HFFc6 (cell line): ENCODE measurements at places on chromosomes 12 and 14.

GRCh38 chr14:97705976-97706375 is 908.8 kb downstream of the VRK1 start:
- no peaks in the 10 kb centered on the region for H3K27me3 ChIP-seq
- H3K4me3 ChIP-seq = no peak overlapping the region
- peaks cover 4% of the 10 kb centered on the region; the same call in 1 of the 2 replicates for H3K36me3 ChIP-seq
- no peaks in the 10 kb centered on the region for H3K4me1 ChIP-seq
- H3K27ac ChIP-seq = no peak overlapping the region

DNA sequence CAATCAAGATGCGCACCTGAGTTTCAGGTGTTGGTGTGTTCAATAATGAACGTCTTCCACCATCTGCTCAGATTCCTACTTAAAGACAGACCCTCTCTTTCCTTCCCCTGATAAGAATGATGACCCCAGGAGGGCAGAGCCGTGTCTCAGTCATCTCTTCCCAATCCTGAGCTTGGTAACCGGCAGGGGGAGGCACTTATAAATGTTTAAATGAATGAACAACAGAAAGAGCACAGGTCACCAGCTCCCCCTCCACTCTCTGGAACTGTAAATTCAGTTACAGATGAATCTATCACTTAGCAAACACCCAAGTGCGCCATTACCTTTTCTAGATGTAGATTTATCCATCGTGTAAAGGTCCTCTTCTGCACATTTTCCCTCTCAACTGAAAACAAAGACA is 72.4 kb upstream of the DICER1 start:
- H3K4me3 ChIP-seq = no peak overlapping the region
- no peak for DNase-seq
- no peak overlapping the region for H3K27ac ChIP-seq
- peaks cover 2% of the 10 kb centered on the region for H3K27me3 ChIP-seq

DNA sequence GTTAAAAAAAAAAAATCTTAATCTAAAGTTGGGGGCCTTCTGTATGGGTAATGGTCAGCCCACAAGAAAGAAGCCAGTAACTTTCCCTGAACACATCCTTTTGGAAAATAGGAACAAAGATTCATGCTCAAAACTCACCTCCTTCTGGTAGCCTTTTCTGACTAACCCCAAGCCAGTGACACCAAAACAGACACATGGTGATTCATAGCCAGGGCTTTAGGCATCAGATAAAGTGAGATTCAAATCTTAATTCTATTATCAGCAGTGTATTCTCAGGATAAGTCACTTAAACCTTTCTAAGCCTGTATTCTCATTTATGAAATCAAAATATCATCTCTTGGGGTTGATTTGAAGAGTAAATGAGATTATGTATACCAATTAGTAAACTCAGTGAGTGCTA is 4.9 kb downstream of the ATP5MC2 start:
- peaks cover 42% of the 10 kb centered on the region for H3K36me3 ChIP-seq
- H3K4me3 ChIP-seq = no peak overlapping the region
- H3K27ac ChIP-seq = 0 out of 2 replicates have a peak overlapping the region, but pooled peaks have one; percentile 42
- DNase-seq = peak; percentile 14

GRCh38 chr12:125470838-125471783 is 405.9 kb downstream of the AACS start:
- DNase-seq = no peak
- no peaks in the 10 kb centered on the region for H3K4me1 ChIP-seq
- peaks cover 10% of the 10 kb centered on the region for H3K36me3 ChIP-seq
- H3K27ac ChIP-seq = no peak overlapping the region
- H3K4me3 ChIP-seq = no peak overlapping the region

GRCh38 chr14:104553166-104554087 is 26.1 kb upstream of the C14orf180 start:
- no peak for DNase-seq
- H3K27me3 ChIP-seq = peaks cover 29% of the 10 kb centered on the region
- no peaks in the 10 kb centered on the region for H3K36me3 ChIP-seq
- no peak overlapping the region for H3K4me3 ChIP-seq
- H3K4me1 ChIP-seq = no peaks in the 10 kb centered on the region

DNA sequence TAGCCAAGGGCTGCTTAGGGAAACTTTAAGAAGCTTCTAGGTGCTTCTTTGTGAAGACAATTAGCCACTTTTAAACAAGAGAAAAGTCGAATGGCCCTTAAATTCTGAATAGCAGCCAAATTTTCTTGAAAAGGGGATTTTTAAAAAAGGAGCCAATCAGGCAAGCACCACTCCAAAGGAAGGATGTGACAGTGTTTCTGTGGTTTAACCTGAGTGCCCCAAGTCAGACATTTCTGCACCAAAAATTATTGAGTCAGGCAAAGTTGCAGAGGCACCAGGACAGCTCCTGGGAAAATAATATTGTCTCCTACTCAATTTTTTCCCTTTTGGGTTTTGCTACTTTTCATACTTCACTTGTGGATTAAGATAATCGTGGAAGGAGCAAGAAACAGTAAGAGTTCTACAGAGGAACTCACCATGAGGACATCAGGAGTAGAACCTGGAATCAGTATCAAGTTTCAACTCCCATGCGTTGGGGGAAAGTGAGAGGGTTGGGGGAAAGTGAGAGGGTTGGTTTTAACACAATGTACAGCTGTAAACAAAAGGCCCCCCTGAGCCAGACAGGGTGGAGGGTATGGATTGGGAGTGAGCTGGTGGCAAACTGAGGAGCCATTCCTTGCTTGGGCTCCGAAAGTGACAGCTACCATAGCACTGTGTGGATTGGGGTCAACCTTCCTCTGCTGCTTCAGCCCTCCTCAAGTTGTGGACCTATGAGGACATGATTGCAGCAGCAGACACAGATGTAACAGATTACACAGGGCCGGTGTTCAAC is 90.8 kb downstream of the SLC38A1 start:
- H3K27me3 ChIP-seq = peaks cover 4% of the 10 kb centered on the region
- H3K4me1 ChIP-seq = no peaks in the 10 kb centered on the region
- no peak for DNase-seq
- H3K36me3 ChIP-seq = no peaks in the 10 kb centered on the region
- H3K4me3 ChIP-seq = no peak overlapping the region

- no peak for DNase-seq
- H3K4me1 ChIP-seq = no peaks in the 10 kb centered on the region
- no peak overlapping the region for H3K4me3 ChIP-seq
Observed at GRCh38 chr12:65045269-65045668, 75.8 kb downstream of the WIF1 start.

- H3K36me3 ChIP-seq = peaks cover 35% of the 10 kb centered on the region
- peak overlapping the region; percentile 99 for H3K27ac ChIP-seq
- peak; percentile 28 for DNase-seq
Observed at GRCh38 chr14:59484639-59485175, 390 bp downstream of the JKAMP start.

GRCh38 chr12:125651625-125652024 is 586.4 kb downstream of the AACS start:
- no peak overlapping the region for H3K4me3 ChIP-seq
- H3K36me3 ChIP-seq = 0 out of 2 replicates have a peak, but pooled peaks cover 4% of the 10 kb centered on the region
- no peak for DNase-seq
- H3K27me3 ChIP-seq = no peaks in the 10 kb centered on the region
- H3K4me1 ChIP-seq = no peaks in the 10 kb centered on the region
- H3K27ac ChIP-seq = no peak overlapping the region

- H3K4me1 ChIP-seq = peaks cover 7% of the 10 kb centered on the region
- H3K36me3 ChIP-seq = no peaks in the 10 kb centered on the region
- no peaks in the 10 kb centered on the region; the same call in 1 of the 2 replicates for H3K27me3 ChIP-seq
- no peak overlapping the region; the same call in 1 of the 2 replicates for H3K4me3 ChIP-seq
- no peak overlapping the region for H3K27ac ChIP-seq
Observed at GRCh38 chr12:101455685-101456084, 19.5 kb upstream of the SPIC start.

- peak overlapping the region; percentile 66 for H3K27ac ChIP-seq
- no peak for DNase-seq
- peaks cover 4% of the 10 kb centered on the region; the same call in 1 of the 2 replicates for H3K36me3 ChIP-seq
- peaks cover 40% of the 10 kb centered on the region for H3K4me1 ChIP-seq
- peaks cover 2% of the 10 kb centered on the region; the same call in 1 of the 2 replicates for H3K27me3 ChIP-seq
Observed at GRCh38 chr12:124537525-124538193, 29.8 kb downstream of the NCOR2 start.

DNA sequence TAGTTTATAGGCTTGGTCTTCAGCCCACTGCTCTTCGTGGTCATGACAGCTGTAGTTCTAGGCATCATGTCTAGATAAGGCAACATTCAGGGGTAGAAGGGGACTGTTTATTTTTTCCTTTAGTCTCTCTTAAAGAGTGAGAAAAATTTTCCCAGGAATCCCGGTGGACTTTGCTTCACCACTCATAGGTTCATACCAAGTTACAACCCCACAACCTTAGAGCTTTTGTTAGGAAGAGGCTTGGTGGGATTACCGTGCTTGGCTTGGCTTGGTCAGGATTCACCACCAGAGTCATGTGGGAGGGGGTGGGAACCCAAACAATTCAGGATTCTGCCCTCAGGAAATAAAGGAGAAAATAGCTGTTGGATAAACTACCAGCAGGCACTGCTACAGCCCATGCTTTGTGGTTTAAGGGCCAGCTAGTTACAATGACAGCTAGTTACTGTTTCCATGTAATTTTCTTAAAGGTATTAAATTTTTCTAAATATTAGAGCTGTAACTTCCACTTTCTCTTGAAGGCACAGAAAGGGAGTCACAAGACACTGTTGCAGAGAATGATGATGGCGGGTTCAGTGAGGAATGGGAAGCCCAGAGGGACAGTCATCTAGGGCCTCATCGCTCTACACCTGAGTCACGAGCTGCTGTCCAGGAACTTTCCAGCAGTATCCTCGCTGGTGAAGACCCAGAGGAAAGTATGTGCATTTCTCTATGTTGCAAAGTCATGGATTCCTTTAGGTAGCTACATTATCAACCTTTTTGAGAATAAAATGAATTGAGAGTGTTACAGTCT is 25.9 kb upstream of the PAPLN start:
- no peak overlapping the region for H3K4me3 ChIP-seq
- peaks cover 20% of the 10 kb centered on the region for H3K4me1 ChIP-seq
- no peak overlapping the region for H3K27ac ChIP-seq
- DNase-seq = no peak
- H3K27me3 ChIP-seq = no peaks in the 10 kb centered on the region

DNA sequence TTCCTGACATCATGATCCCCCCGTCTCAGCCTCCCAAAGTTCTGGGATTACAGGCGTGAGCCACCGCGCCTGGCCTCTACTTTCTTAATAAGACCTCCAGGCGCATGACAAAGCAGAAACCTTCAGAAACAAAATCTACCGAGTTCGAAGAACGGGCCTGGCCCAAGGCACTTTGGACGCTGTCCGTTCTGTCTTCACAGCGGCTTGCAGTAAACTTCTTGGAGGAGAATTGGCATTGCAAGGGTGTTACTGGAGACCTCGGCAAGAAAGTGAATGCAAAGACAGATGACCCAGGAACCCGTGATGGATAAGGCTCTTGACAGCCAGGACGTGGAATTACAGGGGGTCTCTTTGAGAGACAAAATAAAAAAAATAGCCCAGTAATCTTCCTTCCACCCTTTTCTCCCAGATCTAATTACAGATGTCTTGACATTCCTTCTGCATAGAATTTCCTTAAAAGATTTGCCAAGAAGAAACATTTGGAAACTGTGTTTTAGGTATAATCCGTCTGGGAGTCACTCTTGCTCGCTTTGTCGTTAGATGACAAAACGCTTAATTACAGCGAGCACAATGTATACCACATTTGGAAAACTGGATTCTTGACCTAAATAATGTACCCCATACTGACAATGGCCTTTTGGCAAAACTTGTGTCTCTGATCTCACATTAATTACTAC is 83.2 kb upstream of the TBX3 start:
- H3K4me1 ChIP-seq = peaks cover 28% of the 10 kb centered on the region
- no peak for DNase-seq
- H3K27ac ChIP-seq = peak overlapping the region; percentile 65; the same call in 1 of the 2 replicates

DNA sequence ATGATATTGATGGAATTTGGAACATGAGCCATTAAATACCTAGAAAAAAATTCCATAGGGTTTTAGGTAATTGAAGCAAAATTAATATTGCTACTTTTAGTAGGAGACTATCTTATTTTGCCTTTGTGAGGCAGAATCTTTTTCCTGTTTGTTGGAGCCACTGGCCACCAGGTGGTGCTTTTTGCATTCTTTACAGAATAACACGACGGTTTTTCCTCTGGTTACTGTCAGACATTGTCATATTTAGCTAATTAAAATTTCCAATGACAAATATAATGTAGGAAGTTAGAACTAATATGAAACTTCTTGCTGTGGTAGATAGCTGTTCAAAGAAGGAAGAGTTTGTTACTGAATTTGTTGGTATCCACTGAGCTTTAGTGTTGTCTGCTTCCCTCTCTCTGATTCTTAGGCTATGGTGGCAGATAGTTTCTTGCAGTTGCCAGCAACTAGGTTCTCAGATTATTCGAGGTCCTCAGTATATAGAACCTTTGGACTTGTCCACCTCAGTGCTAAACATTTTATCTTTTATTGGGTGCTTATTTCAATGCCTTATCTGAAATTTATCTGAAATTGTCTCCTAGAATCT is 25.7 kb downstream of the RAB21 start:
- no peaks in the 10 kb centered on the region; the same call in 1 of the 2 replicates for H3K27me3 ChIP-seq
- H3K4me1 ChIP-seq = peaks cover 6% of the 10 kb centered on the region
- peaks cover 6% of the 10 kb centered on the region; the same call in 1 of the 2 replicates for H3K36me3 ChIP-seq
- H3K27ac ChIP-seq = no peak overlapping the region; the same call in 1 of the 2 replicates
- peak; percentile 44 for DNase-seq
- no peak overlapping the region for H3K4me3 ChIP-seq

DNA sequence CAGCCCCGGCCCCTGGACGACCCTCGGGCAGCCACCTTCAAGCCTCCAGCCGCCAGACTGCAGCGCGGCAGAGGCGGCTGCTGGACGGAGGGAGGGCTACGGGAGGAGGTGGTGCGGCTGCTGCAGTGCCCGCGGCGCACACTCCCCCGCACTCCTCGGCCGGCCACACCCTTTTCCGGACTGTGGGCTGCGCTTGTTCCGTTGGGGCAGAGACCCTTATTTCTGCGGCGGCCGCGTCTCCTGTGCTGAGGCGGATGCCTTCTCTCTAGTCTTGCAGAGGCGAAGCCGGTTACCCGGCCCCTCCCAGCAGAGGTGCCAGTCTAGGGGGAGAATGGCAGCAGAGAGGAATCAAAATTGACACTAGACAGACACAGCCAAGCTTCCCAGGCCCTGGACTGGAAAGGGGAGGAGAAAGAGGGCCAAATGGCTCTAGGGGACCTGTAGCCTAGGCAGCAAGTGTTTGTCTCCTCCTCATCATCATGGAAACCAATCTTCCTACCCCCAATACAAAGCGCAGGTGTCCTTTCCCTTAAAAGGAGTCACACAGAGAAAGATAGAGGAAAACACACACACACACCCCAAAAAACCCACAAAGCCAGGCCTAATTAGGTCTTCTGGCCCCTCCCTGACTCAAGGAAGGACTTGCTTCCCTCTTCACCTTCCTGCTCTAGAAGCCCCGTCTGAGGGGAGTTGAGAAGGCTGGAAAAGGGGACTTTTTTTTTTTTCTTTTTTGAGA is 1.3 kb downstream of the ESYT1 start:
- DNase-seq = no peak
- peaks cover 41% of the 10 kb centered on the region for H3K4me1 ChIP-seq
- H3K27me3 ChIP-seq = peaks cover 2% of the 10 kb centered on the region; the same call in 1 of the 2 replicates
- peaks cover 39% of the 10 kb centered on the region for H3K36me3 ChIP-seq
- peak overlapping the region; percentile 94 for H3K27ac ChIP-seq

DNA sequence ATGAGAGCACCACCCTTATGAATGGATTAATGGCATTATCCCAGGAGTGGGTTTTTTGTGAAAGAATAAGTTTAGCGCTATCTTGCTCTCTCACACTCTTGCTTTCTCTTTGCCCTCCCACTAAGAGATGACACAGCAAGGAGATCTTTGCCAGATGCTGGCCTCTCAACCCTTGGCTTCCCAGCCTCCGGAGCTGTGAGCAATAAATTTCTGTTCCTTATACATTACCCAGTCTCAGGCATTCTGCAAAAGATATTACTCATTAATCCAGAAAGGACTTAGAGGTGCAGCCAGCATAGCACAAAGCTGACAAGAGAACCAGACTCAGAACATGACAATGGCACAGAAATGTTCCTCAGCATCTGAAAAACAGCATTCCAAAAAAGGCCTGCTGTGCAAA is 190.6 kb downstream of the ITPR2 start:
- no peaks in the 10 kb centered on the region; the same call in 1 of the 2 replicates for H3K27me3 ChIP-seq
- H3K4me3 ChIP-seq = no peak overlapping the region
- H3K4me1 ChIP-seq = peaks cover 26% of the 10 kb centered on the region
- no peak for DNase-seq
- peaks cover 16% of the 10 kb centered on the region; the same call in 1 of the 2 replicates for H3K36me3 ChIP-seq
